Spleen (tissue), 13 donors: ENCODE measurements at places on chromosomes 12 and 14. TPM values are rescaled to one million over a fixed set of nuclear protein-coding genes. Genes with fewer than 3 reads are reported as not detected.

The SELPLG gene
- 91.7 TPM for total RNA-seq

The GPRC5D gene
- not detected for total RNA-seq

The DCD gene
- not detected for total RNA-seq

The IGF1 gene
- 12.2 TPM for total RNA-seq

The ZNF410 gene
- total RNA-seq: 48.5 TPM

The PLEKHD1 gene
- 0.17 TPM for total RNA-seq

The CCDC88C gene
- 126 TPM for total RNA-seq

The CATSPERB gene
- total RNA-seq: 3.3 TPM

The NANOG gene
- not detected for total RNA-seq

The CACNA2D4 gene
- total RNA-seq: 10.0 TPM

The TMED10 gene
- 191 TPM for total RNA-seq

The LHX5 gene
- total RNA-seq: not detected

The OTOGL gene
- 0.16 TPM for total RNA-seq

The BIN2 gene
- 87.9 TPM for total RNA-seq

The ATG2B gene
- total RNA-seq: 35.5 TPM

The CIT gene
- total RNA-seq: 12.9 TPM

The NUP37 gene
- 26.5 TPM for total RNA-seq

The IL26 gene
- total RNA-seq: not detected

The GPHB5 gene
- not detected for total RNA-seq

The IKZF4 gene
- 6.2 TPM for total RNA-seq

The ST8SIA1 gene
- total RNA-seq: 1.7 TPM

The ZFYVE21 gene
- total RNA-seq: 37.2 TPM

The KRT74 gene
- not detected for total RNA-seq

The ERP29 gene
- total RNA-seq: 74.1 TPM

The NABP2 gene
- total RNA-seq: 21.2 TPM

The RNASE3 gene
- 2.4 TPM for total RNA-seq

The OR4Q2 gene
- total RNA-seq: not detected

The PTGDR gene
- 17.1 TPM for total RNA-seq

The LMO3 gene
- total RNA-seq: 0.23 TPM
